ENCODE measurements at places on chromosomes 12 and 14.

- peak; percentile 77 for DNase-seq
Observed at GRCh38 chr12:95998611-95999286, 2.6 kb upstream of the HAL start.

DNA sequence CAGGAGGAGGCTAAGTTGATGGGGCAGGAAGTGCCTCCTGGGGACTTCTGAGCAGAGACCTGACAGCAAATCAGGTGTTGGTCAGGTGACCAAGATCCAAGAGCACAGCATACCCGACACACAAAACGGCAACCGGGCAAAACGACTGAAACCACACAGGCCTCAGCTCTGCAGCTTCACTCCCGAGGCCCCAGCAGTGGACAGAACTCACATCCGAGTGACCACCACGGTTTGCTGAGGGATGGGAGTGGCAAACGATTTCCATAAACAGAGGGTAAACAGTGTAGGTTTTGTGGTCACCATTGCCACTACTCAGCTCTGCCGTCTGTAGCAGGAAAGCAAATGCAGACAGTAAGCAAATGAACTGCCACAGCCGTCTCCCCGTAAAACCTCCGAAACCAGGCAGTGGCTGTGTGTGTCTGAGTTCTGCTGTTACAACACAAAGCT lies 14.4 kb downstream of the CHFR start:
- no peak for DNase-seq

GRCh38 chr14:76708771-76709170 lies 52.5 kb upstream of the VASH1 start:
- DNase-seq: no peak

GRCh38 chr14:64768401-64769095 lies 64.3 kb downstream of the PLEKHG3 start:
- DNase-seq: no peak

DNA sequence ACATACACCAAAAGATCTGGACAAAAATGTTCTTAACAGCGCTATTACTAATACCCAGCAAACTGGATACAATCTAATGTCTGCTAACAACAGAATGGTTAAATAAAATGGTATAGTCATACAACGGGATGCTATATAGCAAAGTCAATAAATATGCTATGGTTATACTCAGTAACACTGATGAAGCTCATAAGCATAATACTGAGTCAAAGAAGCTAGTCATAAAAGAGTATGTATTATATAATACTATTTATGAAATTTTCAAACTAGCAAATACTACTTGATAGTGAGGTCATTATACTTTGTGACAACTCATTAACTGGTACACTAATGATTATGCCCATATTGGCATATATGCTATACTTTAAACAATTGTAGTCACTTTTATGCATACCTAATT lies 7.4 kb downstream of the ABCD2 start:
- DNase-seq: no peak

- DNase-seq: no peak
Observed at GRCh38 chr12:70467918-70468733, 102.0 kb downstream of the KCNMB4 start.

- DNase-seq: no peak
Observed at GRCh38 chr14:65180725-65181025, 78.4 kb upstream of the MAX start.

GRCh38 chr12:92629349-92630065 lies 73.3 kb upstream of the PLEKHG7 start:
- DNase-seq: peak; percentile 69

- no peak for DNase-seq
Observed at GRCh38 chr14:74835645-74836250, 40.2 kb downstream of the PROX2 start.

DNA sequence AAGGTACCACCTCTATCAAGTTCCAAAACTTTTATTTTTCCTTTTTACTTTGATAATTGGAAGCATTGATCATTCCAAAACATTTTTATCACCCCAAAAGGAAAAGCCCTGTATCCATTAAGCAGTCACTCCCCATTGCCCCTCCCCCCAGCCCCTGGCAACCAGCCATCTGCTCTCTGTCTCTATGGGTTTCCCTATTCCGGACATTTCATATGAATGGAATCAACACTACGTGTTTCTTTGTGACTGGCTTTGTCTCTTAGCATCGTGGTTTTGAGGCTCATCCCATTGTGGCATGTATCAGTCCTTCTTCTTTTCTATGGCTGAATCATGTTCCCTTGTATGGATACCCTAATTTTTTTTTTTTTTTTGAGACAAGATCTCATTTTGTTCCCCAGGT lies 18.0 kb upstream of the PHETA1 start:
- no peak for DNase-seq

GRCh38 chr12:131589966-131590365 lies 120.9 kb upstream of the SFSWAP start:
- DNase-seq: no peak

DNA sequence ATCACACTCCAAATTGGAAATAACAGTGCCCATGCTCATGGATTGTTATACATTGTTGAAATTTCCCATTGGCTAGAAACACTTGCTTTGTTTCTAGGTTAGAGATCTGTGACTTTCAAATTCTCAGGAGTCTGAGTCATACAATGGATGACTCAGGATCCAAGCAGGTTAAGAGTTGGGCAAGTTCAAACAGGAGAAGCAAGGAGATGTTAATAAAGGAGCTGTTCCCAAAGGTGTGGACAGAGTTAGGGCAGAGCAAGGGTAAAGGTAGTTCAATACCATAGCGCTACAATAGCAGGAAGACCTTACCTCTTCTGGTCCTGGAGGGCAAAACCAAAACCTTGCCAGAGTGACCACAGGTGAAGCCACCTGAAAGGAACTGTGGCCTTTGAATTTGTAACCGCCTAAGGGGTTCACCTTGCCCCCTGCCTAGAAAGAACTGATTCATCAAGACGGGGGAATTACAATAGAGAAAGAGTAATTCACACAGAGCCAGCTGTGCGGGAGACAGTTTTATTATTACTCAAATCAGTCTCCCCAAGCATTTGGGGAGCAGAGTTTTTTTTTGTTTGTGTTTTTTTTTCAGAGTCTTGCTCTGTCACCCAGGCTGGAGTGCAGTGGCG lies 4.2 kb upstream of the AMN1 start:
- no peak for DNase-seq

DNA sequence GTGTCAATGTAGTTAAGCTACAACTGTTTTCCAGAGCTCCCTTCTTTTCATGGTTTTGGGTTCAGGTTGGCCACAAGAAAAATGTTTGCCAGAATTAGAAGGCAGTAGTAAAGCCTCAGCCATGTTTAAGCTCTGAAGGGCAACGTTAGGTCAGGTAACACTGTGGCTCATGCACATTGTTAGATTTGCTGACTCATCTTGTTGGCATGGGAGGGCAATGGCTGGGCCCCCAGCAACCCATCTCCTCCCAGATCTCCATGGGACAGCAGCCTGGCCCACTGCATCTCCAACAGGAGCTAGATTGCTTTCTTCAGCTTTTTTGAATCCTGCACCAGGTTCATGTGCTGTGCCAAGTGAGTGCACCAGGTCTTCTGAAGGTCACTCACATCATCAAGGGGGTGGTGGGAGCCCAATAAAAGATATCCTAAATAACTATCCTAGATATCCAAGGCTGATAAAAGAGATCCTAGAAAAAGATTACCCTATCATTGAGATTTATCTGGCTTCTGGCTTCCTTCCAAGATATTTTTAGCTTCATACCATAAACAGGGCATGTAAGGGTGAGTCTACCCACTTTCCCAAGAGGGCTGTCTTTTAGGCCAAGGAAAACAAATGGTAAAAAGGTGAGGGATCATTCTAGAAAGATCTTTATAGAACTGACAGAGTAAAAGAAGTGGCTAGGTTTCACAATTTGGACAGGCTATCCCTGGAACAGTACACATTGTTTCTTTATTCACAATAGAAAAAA lies 28.9 kb downstream of the PTGER2 start:
- DNase-seq: no peak

DNA sequence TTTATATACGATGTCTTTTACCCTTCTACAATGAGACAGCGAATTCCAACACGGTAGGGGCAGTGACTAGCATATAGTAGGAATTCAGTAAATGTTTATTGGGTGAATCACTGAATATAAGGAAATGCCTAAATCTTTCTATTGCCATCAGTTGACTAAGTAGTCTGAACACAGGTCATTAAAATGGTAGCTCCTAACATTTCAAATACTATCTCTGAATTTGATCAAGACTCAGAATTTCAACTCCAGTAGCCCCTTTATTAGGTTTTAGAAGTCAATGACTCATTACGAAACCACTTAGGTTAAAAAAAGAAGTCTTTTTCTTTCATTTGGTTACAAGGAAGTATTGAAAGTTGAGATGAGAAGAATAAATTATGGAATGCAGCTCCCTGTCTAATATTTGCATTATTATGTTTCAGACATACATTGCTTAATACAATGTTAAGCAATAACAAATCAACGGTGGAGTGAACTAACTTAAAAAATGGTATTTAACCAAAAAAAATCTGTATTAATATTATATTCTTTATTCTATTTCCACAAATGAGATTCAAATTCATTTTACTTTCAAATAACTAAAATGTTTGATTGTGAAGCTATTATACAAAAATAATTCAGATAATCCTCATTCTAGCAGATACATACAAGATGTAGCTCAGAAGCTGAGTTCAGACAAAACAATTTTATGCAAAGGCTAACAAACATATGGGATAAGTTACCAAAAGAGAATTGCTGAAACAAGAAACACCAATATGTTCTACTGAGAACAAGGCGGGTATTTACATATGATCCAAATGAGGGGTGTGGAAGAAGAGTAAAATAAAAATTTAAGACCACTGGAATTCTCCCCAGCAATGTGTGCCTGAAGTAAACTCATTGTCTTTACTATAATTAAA lies 302.7 kb downstream of the CEP128 start:
- no peak for DNase-seq

DNA sequence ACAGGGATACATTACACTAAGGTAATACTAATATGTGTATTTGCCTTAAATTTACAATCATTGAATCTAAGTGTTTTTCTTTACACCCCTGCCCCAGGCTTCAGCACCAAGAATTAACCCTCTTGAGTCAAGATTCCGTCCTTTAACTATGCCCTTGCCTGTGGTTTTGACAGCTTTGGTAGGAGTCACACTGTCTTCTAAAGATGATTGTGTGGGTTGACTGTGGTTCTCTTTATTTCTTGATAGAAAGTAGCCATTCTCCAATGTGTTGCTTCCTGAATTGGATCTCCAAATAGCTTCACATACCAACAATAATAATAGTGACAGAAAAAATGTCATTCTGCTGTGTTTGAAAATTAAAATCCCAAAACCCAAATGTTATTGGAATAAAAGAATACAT lies 3.6 kb downstream of the CLEC7A start:
- DNase-seq: no peak

- DNase-seq: no peak
Observed at GRCh38 chr12:131845121-131845520, 16.9 kb downstream of the MMP17 start.

DNA sequence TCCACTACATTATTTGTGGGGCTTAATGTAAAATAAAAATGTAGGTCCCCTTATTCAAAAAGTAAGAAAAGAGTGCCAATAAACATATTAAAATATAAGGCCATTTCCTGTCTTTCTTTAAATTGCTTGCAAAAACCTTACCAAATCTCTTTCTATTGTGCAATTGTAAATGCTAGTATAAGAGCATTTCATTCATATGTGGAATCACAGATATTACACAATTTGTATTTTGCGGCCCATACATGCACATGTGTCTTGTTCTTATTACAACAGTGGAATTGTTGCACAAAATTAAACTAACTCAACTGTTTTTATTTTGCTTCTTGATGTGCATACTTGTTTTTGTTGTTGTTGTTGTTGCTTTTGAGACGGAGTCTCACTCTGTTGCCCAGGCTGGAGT lies 20.1 kb upstream of the CRADD start:
- DNase-seq: no peak

DNA sequence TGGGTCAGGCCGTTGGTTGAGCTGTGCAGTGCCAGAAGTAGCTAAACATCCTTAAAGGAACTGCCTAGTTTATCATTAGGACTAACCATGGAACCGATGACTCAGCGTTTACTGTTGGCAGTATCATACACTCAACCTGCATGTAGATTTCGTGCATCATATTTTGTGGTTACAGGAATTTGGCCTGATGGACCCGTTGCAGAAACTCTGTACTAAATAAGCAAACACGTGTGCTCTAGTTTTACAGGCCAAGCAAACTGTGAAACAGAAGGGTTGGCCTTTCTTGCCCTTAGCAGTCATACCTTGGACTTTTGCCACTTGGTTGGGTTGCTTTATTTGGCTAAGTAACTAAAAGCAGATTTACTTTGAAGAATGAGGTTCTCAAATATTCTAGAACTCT lies 35.6 kb downstream of the DGLUCY start:
- DNase-seq: no peak

DNA sequence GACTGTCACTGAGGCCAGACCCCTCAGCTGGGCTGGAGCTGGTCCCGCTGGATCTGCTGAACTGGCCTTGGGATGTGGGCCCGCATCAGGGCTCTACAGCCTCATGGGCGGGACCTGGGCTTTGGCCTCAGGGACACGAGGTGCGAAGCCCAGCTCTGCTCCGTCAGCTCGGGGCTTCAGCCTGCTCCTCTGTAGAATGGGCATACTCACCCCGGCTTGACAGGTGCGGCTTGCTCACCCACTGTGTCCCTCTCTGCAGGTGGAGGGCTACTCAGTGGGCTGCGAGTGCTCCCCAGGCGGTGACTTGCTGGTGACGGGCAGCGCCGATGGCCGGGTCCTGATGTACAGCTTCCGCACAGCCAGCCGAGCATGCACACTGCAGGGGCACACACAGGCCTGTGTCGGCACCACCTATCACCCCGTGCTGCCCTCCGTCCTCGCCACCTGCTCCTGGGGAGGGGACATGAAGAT lies 57.6 kb downstream of the BEGAIN start:
- DNase-seq: no peak

- DNase-seq: peak; percentile 38
Observed at GRCh38 chr12:32211900-32212156, 105.2 kb downstream of the BICD1 start.

DNA sequence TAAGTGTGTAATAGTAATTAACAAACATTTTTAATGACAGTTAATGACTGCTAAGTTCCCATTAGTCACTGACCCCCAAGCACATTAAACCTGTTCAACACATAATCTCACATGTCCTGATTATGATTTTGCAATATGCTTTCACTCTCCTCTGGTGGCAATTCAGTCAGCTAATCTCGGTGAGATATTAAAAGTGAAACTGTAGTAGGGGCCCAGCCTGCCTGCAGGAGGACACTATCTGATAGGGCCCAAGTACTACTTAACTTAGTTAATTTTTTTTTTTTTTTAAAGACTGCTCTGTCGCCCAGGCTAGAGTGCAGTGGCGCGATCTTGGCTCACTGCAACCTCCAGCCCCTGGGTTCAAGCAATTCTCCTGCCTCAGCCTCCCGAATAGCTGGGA lies 48.8 kb downstream of the CIT start:
- DNase-seq: no peak

DNA sequence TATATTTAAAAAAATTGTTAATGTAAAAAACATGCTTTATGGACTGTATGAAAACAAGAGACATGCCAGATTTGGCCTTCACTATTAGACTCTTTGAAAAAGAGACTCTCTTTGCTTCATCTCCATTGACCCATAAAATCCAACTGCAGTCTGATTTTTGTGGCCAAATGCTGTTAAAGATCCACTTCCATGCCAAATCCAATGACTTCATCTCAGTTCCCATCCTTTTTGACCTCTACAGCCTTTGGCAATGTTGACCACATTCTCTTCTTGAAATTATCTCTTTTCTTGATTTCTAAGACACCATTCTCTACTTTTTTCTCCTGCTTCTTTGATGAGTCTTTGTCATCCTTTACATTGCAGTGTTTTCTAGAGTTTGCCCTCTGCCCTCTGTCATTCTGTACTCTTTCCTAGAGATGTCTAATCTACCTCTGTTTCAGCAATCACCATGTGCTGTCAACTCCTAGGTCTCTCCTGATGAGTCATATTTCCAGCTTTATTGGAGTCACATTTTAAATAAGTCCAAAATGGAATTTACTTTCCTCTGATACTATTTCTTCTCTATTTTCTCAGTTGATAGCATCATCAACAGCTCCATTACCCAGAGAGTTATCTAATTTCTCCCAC lies 2.4 kb downstream of the TMPRSS12 start:
- DNase-seq: no peak
